ENCODE measurements at places on chromosomes 13 and 19.

DNA sequence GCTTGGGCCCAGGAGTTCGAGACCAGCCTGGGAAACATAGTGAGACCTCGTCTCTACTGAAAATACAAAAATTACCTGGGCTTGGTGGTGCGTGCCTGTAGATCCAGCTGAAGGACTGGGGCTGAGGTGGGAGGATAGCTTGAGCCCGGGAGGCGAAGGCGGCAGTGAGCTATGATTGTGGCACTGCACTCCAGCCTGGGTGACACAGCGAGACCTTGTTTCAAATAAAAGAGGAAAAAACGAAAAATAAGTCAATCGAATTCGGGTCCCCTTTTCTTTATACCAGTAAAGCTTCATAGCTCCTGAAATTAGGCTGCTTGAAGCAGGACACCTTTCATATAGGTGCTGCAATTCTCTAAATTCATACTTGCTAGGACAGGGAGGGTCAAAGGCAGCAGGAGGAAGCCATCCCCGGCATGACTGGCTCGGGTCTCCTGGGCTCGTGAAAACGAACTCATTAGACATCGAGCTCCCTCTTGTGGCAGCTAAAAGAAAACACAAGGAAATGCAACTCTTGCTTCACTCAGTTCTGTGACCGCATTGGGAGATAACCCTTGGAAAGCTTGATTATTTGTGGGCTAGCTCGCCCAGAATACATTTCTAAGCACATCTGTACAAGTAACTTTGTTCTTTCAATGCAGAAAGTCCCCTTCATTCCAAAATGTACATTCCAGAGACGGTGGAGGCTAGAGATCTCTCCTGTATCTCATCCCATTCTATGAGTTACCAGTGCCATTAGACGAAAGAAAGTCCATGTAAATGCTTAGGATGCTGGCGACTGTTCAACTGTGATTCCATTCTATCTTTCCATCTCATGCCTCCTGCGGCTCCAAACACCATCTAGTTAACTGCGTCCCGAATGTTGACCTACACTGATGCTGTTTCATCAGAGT lies 16.8 kb downstream of the FPR2 start:
- peak; percentile 42 for DNase-seq

- DNase-seq, result no peak
Observed at GRCh38 chr13:45179428-45179827, 21.4 kb downstream of the KCTD4 start.

GRCh38 chr13:98822225-98822606 lies 69.7 kb upstream of the SLC15A1 start:
- no peak for DNase-seq

DNA sequence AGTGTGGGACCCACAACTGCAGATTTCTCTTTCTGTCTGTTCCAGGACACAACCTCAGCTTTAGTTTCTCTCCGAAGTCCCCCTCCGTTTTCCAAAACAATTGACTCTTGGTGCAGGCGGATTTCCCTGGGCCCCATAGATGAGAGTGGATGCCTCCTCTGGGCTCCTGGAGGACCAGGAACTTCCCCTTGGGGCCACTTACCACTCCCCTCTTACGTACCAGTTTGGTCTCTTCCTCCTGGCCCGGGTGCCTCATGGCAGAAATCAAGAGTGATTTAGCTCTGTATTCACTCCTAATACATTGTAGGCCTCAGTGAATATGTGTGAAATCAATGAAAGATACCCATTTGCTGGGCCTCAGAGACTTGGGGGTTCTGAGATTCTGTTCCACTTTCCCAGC lies 34.4 kb downstream of the PPP2R1A start:
- DNase-seq, result no peak

- no peak for DNase-seq
Observed at GRCh38 chr19:10850631-10851030, 2.4 kb downstream of the C19orf38 start.

DNA sequence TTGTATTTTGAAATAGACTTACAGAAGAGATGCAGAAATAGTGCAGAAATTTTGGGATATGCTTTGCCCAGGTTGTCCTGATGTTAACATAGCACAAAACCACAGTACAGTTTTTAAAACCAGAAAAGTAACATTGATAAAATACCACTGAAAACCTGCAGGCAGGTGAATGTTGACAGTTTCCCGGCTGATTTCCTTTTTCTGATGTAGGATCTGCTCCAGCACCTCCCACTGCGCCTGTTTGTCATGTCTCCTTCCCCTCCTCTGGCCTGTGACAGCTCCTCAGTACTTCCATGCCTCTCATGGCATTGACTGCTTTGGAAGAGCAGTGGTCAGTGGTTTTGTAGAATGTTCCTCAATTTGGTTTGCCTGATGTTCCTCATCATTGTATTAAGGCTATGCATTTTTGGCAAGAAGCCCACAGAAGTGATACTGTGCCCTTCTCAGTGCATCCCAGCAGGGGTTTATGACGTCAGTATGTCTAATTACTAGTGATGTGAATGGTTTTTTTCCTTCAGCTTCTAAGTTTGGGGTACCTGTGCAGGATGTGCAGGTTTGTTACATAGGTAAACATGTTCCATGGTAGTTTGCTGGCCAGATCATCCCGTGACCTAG lies 31.0 kb downstream of the TDRD12 start:
- no peak for DNase-seq

- DNase-seq, result no peak
Observed at GRCh38 chr13:34620862-34621261, 321.2 kb upstream of the NBEA start.

- no peak for DNase-seq
Observed at GRCh38 chr13:28753208-28753892, 34.6 kb upstream of the SLC46A3 start.

GRCh38 chr13:47306991-47307390 lies 410.1 kb upstream of the HTR2A start:
- no peak for DNase-seq

DNA sequence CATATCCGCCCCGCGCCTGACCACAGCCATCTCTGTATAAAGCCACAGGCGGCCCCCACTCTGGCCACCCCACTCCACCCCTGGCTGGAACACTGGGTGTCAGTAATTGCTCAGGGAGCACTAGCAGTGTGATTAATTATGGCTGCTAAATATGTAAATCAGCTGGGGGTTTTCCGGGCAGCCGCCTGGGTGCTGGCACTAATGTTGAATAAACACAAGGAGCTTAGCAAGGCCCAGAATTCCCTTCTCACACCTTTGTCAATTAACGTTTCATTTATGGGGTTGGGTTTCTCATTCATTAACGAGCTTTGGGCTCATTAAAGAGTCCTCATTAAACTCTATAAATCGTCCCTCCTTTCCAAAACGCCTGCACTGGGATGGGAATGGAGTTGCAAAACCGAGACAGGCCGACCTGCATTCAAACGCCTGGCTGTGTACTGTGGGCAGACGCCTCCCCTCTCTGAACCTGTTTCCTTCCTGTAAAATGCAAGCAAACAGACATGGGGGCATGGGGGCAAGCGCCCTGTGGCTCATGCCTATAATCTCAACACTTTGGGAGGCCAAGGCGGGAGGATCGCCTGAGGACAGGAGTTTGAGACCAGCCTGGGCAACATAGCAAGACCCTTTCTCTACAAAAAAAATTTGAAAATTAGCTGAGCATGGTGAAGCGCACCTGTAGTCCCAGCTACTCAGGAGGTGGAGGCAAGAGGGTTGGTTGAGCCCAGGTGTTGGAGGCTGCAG lies 17.7 kb upstream of the OLFM2 start:
- DNase-seq, result no peak

GRCh38 chr19:662207-662961 lies 630 bp downstream of the RNF126 start:
- peak; percentile 74 for DNase-seq

DNA sequence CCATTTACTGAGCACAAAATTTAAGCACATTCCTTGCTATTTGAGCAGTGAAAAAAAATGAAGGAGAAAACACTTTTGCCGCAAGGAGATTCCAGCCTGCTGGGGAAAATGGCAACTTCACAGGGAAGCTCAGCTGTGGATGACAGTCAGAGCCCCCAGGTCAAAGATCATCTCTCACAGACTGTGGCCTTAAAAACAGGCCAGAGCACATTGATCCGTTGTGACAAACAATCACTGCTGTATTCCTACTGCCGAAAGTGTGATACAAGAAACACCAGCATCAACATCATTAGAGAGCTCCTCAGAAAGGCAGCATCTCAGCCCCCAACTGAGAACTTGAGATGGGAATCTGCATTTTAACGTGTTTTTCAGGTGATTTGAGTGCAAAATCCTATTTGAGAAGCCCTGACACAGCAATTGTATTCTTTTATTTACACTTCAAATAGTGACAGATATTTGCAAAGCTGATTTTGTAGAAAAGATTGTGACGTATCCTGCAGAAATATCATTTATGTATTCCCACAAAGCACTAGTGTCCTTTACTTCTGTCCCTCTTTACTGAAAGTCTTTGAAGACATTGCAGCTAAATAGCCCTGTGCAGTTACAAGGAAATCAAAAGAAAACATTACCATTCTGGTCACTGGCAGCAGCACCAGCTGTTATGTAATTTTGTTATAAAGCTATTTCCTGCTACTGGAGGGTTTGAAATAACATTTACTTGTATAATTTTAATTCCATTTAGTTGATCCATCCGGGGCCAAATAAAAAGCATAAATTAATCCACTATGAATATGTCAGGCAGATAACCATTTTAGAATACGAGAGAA lies 652.0 kb downstream of the LIG4 start:
- no peak for DNase-seq

DNA sequence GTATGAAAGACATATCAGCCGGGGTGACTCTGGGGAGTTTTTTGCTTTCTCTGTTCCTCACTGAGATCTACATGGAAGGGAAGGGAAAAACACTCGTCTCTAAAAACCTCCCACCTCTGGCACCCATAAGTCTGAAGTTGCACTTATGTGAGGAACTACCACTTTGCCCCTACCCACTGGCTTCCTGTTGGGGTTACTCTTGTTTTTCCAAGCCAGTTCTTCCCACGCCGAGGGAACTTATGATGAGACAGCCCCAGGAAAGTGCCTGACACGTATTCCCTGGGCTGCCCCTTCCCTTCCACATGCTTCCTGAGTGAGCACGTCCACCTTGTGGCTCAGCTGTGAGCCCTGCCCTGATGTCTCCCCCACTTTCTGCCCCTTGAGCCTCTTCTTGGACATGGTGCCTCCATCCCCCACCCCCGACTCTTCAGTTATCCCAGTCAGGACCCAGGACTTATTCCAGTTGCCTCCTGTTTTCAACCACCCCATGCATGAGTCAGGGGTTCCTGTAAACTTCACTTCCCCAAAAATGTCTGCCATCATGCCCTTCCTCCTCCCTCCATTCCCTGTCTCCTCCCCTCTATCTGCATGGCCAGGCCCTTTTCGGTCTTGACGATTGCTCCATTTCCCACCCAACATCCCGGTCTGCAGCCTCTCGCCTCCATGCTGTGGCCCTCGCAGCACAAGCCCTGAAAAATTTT lies 5.1 kb upstream of the SIGLEC7 start:
- no peak for DNase-seq

DNA sequence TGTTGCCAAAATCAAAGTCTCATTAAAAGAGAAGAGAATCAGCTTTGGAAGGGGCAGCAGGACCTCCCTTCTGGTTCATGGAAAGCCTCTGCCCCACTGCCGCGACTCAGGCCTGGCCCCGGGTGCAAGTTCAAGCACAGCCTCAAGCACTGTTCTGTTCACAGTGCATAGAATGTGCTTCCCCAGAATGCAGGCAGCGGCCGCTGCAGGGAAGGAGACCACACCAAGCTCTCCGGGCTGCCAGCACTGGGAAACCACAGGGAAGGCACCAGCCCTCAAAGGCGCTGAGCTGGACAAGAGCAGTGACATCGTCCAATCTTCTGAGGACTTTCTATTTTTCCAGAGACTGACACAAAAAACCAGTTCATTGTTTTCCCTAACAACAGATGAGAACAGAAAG lies 55.5 kb downstream of the CRYL1 start:
- DNase-seq, result no peak

- DNase-seq, result peak; percentile 48
Observed at GRCh38 chr19:3507371-3508120, 1.4 kb downstream of the FZR1 start.

DNA sequence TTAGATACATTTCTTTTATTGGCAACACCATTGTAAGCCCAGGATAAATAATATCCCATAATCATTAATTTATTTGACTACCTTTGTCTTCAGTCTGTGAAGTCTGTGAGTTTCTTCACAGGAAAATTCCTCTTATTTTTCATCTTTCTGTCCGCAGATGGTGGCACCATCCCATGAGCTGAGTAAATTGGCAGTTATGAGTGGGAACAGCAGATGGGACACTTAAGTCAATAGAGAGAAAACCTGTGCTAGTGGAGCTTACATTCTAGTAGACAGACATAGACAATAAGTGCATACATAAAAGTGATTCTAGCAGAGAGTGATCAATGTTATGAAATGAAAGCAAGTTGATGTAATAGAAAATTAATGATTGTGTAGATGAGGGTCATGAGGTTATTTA lies 638.2 kb upstream of the MIR17HG start:
- no peak for DNase-seq

GRCh38 chr13:39461685-39462266 lies 141.2 kb downstream of the LHFPL6 start:
- no peak for DNase-seq

- no peak for DNase-seq
Observed at GRCh38 chr19:58407658-58408151, 744 bp upstream of the ZNF584 start.

DNA sequence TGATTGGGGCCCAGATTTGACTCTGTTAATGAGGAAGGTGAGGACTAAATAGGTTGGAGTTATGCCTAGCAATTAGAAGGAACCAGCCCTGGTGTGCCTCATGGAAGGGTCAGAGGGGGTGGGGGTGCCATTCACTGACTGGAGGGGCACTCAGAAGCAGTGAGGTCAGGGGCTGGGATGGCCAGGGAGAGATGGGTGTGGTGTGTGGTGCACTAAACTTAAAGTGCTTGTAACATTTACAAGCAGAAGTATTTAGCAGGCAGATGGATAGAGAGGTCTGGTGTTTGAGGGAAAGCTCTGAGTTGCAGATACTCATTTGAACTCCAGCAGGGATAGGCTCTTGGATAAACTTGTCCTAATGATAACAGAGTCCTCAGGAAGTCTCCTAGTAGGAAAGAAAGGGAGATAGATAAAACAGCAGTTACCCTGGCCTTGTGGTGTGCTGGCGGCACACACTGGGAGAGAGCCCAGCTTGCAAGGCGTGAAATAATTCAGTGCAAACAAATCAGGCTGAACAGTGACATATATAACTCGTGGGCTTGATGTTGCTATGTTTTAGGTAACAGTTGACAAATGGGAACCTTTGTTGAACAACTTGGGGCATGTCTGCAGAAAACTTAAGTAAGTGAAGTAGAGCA lies 20.0 kb upstream of the UPF3A start:
- DNase-seq, result no peak

- DNase-seq, result no peak
Observed at GRCh38 chr19:46630586-46631205, 5.3 kb downstream of the GNG8 start.

DNA sequence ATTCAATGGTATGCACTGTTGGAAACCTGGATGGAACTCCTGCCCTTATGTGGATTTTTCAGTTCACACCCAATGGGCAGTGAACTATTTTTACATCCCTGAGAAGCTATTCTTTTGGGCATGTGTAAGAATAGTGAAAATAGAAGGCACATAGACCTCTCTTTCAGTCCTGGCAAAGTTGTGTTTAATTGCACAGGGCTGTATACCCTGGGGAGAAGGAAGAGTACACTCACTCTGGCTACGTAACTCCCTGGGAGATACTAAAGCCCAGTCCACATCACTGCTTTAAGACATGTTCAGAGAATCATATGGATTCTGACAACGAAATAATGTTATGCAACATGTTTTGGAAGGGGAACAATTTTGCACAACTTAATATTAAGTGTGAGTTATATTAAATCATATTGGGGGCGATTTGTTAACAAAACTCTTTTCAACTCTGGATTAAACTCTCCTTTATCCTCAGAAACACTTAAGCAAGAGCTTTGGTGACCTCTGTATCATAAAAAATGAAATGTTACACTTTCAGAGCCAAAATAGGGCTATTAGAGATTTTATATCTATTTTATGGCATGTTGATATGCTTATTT lies 166.1 kb downstream of the DCT start:
- DNase-seq, result no peak
